ENCODE measurements at places on chromosomes 4 and X.

DNA sequence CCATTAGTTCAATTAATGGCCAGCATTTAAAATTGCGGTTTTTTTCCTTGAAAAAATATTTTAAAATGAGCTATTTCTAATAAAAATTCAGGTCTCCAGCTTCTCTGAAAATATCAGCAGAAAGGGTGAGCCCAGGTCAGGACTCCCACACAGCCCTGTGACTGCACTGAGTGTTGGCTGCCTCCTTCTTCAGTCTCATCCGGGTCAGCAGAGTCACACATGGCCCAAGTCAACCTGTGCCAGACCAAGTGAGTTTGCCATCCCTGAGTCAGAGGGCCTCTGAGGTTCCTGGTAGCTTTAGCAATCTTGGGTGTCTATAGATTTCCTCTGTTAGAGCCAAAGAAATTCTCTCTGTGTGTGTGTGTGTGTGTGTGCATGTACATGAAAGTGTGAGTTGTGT is 22.1 kb upstream of the MSX1 start:
- no peak for ATAC-seq

- no peak for ATAC-seq
Measured at GRCh38 chrX:23666282-23666681, 1.0 kb upstream of the PRDX4 start.

GRCh38 chr4:134529629-134530028 is 328.0 kb upstream of the PABPC4L start:
- ATAC-seq, result no peak

- ATAC-seq, result no peak
Measured at GRCh38 chr4:16660656-16661055, 237.8 kb downstream of the LDB2 start.

GRCh38 chr4:110905367-110905766 is 282.5 kb upstream of the PITX2 start:
- ATAC-seq, result no peak

DNA sequence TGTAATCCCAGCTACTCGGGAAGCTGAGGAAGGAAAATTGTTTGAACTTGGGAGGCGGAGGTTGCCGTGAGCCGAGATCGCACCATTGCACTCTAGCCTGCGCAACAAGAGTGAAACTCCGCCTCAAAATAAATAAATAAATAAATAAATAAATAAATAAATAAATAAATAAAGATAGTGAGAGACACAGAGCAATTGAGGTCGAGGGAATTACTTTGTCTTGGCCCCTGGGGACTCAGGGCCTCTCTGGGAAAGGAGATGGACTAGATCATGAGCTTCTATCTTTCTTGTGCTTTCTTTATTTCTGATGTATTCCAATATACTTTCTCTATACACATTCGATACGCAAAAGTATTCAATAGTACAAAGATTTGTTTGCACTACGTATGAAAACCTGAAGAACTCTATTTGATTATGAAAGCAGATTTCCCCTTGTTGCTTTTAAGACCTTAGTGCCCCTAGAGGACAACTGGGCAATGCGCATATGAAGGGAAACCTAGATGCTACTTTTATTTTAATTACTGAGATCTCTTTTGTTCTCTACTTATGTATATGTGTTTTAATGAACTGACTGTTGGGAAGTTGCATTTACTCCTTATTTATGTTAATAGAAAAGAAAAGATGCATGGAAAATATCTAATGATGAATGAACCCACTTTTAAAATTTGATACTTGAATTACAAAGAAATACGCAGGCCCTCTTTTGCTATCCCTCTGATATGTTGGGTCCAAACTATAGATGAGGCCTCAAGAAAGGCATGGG is 12.8 kb upstream of the ELOVL6 start:
- no peak for ATAC-seq

DNA sequence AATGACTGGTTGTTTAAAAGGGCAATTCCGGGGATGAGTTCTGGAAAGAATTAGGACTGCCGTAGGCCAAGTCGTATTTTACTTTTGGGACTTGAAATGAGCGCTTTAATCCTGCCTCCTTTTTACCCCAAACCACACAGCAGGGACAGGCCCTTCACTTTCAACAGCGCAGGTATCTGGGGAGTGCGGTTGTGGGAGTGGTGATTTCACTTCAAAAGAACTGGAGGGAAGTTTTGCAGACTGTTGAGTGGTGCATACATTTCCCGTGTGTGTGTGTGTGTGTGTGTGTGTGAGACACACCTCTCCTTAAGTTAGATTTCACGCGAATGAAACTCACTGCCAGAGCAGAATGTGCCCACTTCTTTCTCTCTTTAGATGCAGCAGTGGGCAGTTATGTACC is 2.8 kb downstream of the NHS start:
- ATAC-seq, result no peak

DNA sequence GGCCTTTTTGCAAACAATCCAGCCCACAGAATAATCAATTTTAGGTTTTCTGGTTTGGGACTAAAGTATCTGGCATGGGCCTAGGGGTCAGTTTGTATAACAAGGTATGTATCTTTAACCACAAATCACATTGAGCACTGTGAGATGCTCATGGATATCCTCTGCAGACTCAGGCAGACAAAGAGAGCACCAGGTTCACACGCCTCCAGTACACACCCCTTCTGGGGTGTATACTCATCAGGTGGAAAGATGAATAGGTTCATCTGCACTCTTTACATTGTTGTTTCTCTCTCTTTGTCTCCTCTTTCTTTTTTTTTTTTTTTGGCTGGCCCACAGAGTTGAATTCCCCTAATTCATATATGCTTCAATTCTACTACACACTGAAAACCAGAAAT is 21.1 kb downstream of the TEC start:
- ATAC-seq, result no peak
